ENCODE measurements at places on chromosomes 3 and 15.

- peak; percentile 74 for DNase-seq
These were observed 54.0 kb downstream of the FAM43A start for GRCh38 chr3:194739498-194740284.

GRCh38 chr3:3355442-3355841, 176.0 kb upstream of the CRBN start:
- no peak for DNase-seq

GRCh38 chr3:18752273-18752934, 327.3 kb upstream of the SATB1 start:
- DNase-seq: no peak

DNA sequence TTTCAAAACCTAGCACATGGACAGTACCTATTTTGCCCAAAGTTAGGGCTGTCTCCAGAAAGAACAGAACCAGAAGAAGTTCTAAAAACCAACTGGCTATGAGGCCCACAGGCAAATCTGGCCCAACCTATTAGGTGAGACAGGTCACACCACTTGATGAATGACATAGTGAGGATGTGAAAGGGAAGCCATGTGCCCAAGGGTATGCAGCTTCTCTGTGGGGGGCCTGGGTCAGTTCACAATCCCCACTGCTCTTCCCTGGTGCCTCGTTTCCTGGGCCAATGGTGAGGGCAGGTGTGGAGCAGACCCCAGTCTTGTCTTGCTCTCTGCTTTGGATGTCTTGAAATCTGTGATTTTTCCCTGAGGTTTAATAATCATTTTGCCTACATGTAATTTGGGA, 8.9 kb downstream of the INSYN1 start:
- no peak for DNase-seq

GRCh38 chr15:77507143-77507897, 86.6 kb downstream of the HMG20A start:
- DNase-seq: peak; percentile 52

- DNase-seq: no peak
These were observed 18.3 kb upstream of the NUDT16 start for GRCh38 chr3:131363275-131363674.
